HFF-Myc (cell line): ENCODE measurements at places on chromosomes 7 and 10.

DNA sequence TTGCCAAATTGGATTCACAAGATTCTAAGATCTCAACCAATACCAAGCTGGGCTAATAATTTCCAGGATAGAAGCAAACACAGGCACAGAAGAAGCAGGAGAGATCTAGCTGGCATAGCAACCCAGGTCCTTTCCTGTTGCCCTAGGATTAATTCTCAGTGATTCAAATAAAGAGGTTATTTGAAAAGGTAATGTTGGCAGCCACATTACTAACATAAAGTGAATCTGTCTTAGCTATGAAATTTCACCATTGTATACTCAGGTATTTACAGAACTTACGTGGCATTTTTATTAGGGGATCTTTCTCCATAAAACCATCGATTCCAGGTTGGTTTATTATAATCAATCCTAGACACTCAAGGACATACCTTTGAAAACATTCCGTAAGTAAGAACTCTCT, 379.3 kb upstream of the POM121L12 start:
- no peak for DNase-seq

- DNase-seq: no peak
Observed at GRCh38 chr7:82445271-82445670, 1.7 kb upstream of the CACNA2D1 start.

- peak; percentile 36 for DNase-seq
Observed at GRCh38 chr7:40470091-40470592, 335.3 kb downstream of the SUGCT start.

DNA sequence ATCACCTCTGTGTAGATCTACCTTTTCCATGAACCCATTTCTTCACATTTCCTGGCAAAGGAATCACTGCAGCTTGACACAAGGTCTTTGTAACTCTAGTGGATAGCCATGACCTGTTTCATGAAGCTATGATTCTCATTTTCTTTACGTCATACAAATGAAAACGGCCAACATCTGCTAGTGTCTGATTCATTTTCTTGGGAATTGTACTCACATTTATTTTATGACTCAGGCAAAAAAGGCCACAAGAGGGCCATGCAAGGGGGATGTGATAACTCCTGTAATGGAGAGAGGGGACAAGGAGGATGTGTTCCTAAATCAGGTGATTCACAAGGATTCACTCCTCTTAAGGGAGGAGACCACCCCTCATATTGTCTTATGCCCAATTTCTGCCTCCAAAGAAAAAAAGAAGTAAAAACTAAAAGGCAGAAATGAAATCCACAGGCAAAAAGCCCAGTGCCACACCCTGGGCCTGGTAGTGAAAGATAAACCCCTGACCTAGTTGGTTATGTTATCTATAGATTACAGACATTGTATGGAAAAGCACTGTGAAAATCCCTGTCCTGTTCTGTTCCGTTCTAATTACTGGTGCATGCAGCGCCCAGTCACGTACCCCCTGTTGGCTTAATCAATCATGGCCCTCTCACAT, 249.9 kb downstream of the IPMK start:
- DNase-seq: peak; percentile 71

DNA sequence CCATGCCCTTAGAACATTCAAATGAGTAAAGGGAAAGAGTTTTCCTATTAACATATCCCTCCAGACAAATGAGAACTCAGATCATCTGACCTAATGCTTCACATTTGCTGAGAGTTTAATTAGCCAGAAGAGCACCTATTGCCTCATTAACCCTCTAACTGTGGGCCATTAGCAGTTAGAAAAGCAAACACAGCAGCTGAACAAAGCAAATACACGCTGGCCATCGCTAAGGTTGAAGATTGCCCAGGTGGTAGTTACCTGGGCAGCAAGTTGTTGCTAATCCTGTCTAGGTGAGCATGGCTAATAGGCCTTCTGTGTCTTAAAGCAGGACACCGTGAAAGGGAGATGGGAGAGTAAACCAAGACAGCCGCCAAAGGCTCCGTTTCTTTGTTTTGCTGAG, 49.9 kb upstream of the UCN3 start:
- DNase-seq: no peak

DNA sequence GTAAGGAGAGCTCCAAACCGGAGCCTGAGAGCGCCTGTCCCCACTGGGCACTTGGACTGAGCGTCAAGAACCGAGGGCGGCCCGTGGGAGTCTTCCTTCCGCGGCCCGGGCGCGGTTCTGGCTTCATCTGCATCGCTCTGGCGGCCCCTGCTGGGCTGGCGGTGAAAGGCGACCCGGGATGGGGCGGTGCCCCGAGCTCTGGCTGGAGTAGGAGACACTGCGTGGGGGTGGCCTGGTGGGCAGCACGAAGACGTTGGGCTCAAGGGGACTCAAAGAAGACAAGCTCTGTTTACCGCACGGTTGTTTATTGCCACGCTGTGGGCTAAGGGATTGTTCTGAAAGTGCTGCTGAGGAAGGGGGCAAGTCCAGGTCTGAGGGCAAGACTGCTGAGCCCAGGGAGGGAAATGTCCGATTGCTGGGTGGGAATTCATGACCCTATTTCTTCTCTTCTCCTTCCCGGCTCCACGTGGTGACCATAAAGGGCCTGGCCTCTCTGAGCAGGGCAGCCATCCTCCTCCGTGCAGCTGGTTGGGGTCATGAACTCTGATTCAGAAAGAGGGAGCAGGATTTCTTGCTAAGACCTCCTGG, 29.8 kb downstream of the PLAU start:
- no peak for DNase-seq

- DNase-seq: no peak
Observed at GRCh38 chr7:38465956-38466355, 165.2 kb downstream of the AMPH start.

DNA sequence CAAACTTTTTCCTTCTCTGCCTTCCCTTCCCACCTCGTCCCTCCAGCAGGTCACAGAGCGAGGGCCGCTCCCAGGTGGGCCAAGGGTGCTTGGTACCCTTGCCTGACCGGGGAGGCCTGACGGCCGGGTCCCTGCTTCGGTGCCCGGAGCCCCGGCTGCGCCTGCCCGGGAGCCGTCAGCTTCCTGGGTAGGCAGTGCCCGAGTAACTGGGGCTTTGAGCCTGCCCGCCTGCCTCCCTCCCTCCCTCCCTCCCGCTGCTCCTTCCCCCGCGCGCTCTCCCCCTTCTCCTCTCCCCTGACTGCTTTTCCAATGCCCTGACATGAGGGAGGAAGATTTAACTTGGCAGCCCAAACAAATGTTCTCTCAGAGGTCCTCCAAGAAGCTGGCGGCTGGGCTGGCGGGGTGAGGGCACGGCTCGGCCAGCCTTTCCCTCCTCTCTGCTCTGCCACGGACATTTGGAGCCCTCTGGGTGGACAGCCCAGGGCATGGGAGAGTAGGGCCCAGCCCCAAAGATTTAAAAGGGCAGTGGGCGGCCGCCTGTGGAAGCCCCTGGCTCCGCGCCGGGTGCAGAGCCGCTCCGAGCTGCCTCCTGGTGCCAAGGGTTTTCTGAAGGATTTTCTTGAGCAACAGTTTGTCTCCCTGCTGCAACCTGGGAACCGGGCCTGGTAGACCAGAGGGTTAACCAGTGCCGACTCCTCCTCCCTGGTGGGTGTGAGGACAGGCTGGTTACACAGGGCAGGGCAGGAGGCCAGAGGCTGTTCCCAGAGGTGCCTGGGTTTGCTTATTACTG, 2.0 kb downstream of the ZMIZ1 start:
- DNase-seq: no peak

DNA sequence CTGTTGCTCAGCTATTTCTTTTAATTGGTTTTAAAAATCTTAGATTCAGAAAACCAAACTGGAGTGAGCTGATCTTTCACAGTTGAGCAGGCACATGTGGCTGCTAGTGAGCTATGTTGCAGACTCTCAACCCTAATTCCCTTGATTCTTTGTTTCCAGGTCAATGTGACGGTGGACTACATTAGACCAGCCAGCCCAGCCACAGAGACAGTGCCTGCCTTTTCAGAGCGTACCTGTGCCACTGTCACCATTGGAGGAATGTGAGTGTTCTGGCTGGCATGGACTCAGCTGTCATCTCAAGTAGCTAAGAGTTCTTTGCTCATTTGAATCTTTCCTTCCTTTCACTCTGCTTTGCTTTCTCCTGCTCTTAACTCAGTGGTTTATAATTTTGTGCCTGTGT, 187.1 kb downstream of the LRRC4 start:
- no peak for DNase-seq
